ENCODE measurements at places on chromosomes 3 and 15.

DNA sequence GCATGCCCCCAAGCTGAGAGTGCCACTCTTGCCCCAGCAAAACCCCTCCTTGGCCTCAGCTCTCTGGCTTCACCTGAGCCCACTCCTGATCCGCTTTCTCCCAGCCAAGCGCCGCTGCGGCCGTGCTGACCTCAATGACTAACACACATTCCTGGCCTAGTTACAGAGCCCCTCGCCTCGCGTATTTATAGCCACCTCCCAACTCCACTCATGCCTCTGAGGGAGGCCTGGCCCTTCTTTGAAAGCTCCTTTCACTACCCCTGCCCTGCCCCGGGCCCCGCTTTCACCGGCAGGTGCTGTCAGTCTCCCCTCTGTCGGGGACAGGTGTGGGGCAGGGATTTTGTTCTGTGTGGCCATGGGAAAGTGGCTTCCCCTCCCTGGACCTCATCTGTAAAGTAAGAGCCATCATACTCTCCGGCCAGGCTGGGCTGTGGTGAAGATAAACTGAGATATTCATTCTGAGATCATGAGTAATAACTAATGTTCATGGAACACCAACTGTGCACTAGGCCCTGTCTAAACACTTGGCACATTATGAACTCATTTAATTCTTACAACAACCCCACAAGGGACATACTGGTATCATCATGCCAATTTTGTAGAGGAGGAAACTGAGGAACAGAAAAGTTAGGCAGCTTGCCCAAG is 13.2 kb upstream of the ATP2B2 start:
- DNase-seq: peak; percentile 71

- DNase-seq: no peak
Measured at GRCh38 chr3:64595253-64595694, 92.5 kb downstream of the ADAMTS9 start.

DNA sequence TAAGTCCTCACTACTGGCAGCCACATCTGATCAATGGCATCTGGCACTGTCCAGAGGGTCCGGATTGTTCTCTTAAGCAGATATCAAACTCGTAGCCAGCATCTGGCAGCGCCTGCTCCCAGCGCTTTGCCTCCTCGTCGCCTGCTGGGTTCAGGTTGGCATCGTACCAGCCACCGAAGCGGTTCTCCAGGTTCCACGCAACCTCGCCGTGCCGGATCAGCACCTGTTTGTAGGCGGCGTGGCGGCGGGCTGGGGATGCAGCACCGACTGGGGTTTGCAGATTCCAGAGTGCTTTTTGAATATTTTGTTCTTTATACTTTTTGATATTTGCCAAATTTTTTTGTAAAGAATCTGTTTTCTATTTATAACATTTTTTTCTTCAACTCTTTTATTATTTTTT is 111.6 kb downstream of the NR2F2 start:
- no peak for DNase-seq

DNA sequence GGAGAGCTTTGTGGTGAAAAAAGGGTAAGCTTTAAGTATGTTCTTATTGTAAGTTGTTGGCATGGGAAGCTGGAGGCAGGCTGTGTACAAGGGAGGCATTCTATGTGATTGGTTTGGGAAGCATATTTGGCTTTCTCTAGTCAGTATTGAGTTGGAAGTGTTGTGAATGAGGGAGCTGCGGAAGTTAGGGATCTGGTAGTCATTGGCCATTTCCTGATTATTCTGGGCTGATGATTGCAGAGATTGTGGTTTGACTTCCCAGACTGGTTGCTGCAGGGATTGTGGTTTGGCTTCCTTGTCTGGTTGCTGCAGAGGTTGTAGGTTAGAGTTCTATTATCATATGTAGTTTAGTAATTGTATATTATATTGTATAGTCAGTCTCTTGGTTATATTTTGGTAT is 21.0 kb downstream of the STXBP5L start:
- DNase-seq: no peak

- DNase-seq: no peak
Measured at GRCh38 chr15:66154581-66154980, 99.0 kb downstream of the MEGF11 start.

DNA sequence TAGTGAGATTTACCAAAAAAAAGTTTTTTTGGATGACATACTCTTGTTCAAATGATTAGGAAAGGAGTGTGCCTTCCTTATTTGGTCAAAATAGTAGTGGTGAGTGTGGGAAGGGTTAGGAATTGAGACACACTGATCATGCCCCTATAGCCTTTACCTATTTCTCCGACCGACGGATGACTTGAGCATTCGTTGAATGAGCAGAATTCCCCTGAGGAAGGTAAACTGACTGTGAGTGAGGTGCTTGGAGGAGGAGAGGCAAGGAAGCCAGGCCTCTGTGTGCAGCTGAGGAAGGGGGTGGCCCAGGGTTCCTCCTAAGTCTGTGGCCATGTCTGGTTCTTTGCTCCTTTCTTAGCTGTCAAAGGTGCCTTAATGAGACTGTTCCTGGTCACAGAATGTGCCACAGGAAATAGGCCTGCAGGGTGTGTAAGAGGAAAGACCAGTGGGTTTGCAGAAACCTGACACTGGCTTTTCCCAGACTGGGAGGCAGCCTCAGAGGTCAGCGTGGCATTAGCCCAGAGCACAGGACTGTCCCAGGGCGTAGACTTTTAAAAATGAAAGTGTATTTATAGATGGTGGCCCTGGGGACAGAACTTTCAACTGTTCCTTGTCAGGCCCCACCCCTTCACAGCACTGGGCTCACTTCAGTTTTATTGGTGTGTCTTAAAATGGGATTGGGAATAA is 307.7 kb upstream of the C2CD4B start:
- peak; percentile 36 for DNase-seq

- no peak for DNase-seq
Measured at GRCh38 chr3:24520101-24520495, 25.4 kb upstream of the THRB start.

DNA sequence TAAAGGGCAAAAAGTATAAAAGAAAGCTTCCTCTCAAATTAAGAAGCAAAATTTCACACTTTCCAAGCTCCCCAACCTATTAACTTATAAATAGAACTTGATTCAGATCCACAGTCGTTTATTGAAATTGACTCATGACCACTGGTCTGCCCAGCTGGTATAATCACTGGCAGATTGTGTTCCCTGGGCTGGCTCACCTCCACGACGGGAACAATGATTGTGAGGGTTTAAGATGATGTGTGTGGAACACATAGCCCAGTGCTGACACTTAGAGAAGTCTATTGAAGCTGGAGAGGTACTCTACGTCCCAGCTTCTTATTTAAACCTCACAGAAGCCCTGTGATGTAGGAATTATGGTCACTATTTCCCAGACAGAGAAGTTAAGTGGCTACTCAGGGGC is 90.4 kb downstream of the MB21D2 start:
- no peak for DNase-seq

DNA sequence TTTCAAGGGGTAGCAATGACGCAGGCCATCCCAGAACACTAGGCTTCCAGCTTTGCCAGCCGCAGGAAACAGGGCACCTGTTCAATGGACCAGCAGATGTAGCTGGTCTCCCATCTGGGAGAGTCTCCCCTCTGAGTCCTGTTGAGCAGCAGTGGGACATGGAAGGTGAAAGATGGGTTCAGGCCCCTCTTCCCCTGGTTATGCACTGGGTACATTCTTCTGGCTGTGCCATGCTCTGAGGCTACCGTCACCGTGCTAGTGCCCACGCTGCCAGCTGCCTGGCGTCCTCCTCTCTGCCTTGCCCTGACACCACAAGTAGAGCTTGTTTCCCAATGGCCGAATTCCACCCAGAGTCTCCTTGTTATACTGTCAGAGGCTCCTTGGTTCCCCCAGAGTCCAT is 63.1 kb downstream of the TLE3 start:
- DNase-seq: no peak

DNA sequence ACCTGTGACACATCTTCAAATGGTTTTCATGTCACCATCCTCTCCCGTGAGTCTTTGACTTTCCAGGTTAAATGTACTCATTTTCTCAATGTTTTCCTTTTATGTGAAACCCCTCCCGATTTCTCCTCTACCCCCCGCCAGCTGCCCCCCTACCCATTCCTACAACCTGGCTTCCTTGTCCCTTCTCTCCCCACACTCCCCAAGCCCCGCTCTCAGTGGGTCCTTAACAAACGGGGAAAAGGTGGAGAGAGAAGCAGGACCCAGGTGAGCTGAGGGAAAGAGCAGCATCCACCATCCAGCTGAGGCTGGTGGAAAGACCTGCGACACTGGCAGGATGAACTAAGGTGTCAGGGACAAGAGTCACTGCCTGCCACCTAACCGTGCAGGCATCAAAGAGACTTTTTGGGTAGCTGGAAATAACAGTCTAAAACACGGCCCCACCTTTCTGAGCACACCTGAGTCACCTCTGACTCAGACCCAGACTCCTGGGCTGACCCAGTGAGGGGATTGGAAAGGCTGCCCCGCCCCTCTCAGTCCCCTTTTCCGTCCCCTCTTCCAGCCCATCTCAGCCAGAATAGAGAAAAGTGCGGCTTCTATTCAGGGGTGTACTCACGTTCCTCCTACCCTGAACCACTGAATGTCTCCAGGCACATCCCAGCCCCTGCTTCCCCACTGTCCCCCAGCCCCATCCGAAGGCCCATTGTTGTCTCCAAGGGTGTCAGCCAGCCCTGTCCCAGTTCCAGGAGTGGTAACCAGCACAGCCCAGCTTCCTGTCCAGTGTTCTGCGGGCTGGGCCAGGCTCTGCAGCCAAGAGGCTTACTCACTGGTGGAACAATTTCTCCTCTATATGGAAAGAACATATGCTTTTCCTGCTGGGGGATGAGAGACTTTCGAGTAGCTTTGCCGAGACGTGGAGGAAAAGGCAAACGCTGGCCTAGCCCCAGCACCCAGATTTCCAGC is 20.4 kb downstream of the ISG20 start:
- DNase-seq: peak; percentile 51

GRCh38 chr3:4562595-4562994 is 69.4 kb downstream of the ITPR1 start:
- DNase-seq: no peak

- DNase-seq: no peak
Measured at GRCh38 chr3:72574144-72574543, 274.1 kb downstream of the SHQ1 start.

DNA sequence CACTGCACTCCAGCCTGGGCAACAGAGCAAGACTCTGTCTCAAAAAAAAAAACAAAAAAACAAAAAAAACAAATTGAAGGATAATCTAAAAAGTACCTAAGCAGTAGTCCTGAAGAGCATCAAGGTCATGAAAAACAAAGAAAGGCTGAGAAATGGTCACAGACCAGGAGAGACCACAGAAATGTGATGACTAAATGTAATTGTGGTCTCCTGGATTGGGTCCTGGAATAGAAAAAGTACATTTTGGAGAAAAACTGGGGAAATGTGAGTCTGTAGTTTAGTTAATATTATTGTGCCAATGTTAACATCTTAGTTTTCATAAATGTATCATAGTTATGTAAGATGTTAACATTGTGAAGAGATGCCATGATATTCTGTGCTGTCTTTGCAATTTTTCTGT is 267.5 kb upstream of the NR2E3 start:
- DNase-seq: no peak

DNA sequence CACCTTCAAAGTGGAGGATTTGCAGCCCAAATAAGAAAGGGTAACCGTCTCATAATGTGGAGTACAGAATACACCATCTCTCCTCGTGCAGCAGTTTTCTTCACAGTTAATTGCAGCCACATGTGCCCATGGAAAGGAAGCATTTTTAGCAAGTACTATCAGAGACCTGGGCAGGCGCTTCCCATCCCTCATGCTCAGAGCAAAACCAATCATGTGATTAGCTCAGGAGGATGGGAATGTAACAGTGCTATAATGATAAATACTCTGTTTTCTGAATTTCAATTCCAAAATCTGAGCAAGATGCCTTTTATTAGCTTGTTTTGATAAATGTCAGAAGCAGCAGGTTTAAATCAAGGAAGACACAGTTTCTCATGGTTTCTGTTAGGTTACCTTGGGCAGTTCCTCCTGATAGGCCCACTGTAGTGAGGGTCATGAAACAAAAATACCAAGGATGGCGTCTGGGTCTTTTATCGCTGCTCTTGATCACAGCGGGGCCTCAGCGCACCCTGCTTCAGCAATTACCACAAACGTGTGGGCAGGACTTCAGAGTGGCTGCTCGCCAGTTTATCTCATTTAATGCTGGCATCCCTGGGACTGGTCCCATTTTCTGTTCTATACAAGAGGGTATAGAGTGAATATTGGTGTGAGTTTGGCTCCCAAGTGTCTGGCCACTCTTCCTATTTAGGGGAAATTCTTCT is 92.6 kb upstream of the VGLL4 start:
- no peak for DNase-seq

DNA sequence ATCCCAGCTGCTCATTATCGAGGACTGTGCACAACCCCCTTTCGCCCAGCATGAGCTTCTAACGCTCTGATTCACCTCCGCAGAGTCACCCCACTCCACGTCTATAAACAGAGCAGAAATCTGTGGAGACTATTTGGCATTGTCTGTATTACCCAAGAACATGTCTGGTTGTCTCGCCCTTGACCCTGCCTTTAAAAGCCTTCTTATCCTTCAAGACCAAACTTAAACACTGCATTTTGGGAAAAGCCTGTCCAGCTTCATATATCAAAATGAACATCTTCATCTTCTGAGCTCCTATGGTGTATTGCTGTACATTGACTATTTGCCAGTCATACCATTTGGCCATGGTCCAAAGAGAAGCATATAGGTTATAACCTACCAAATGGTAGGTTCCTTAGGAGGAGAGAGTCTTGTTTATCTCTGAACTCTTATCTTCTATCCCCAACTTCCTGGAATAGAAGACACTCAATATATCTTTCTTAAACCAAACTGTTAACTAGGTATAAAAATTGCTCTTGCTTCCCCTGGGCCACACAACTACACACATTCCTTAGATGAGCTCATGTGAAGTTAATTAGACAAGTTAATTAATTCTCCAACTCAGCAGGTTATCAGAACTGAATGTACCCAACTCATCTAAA is 90.1 kb downstream of the FBN1 start:
- peak; percentile 88 for DNase-seq

DNA sequence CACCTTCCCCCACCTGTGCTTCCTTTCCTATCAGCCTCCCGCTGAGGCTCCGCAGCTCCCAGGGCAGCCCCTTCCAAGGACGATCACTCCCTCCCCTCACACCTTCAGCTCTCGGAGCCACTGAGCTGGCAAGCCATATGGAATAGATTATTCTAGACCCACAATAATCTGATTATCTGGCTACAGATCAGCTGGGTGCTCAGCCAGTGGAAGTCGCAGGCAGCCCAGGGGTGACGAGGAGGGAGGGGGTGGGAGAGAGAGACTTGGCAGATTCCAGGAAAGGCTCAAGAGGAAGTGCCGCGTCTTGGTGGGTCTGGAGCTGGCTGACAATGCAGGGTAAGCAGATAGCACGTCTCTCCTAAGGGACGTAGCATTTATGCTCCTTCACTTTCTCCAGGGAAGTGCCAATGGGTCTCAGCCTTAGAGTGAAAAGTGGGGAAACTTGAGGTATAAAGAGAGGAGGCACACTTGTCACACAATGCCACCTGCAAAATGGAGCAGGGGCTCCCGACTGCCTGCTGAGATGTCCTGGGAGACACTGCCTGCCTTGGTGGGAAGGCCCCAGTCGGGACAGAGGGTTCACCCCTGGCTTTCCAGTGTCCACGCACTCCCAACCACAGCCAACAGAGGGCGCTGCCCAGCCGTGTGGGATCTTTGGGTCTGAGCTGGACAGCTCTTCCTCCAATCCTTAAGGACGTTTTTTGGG is 9.4 kb upstream of the MESP1 start:
- peak; percentile 73 for DNase-seq

- peak; percentile 61 for DNase-seq
Measured at GRCh38 chr3:11591002-11591355, 52.7 kb downstream of the VGLL4 start.
